Stomach (tissue), 19 donors: ENCODE measurements at places on chromosomes 4 and X. TPM values are rescaled to one million over a fixed set of nuclear protein-coding genes. Genes with fewer than 3 reads are reported as not detected.

DNA sequence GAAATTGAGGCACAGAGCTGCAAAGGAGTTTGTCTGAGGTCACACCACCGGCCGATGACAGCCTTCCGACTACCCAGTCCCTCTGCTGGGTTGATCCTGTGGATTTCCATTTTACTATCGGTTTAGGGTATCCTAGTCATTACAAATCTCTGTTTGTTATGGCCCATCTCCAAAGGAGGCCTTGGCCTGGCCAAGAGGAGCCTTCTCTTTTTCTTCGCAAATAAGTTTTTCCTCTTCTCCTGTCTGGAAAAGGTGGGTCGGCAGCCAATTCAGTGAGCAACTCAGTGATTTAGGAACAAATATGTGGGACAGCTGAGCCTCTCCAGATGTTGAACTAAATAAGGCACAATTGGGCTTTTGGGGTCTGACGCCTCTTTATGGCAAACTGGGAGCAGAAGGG lies 169.2 kb upstream of the RBPJ start:
- H3K4me3 ChIP-seq = no peak overlapping the region
- H3K36me3 ChIP-seq = no peaks in the 10 kb centered on the region

GRCh38 chr4:61079427-61079826 lies 120.7 kb upstream of the ADGRL3 start:
- H3K36me3 ChIP-seq = no peaks in the 10 kb centered on the region
- H3K27ac ChIP-seq = no peak overlapping the region
- no peak for DNase-seq
- no peaks in the 10 kb centered on the region for H3K4me1 ChIP-seq
- no peak overlapping the region for H3K4me3 ChIP-seq
- no peaks in the 10 kb centered on the region for H3K27me3 ChIP-seq

Gene TMPRSS11A
- total RNA-seq = not detected

Gene FUNDC1
- 3.1 TPM for total RNA-seq

- H3K4me1 ChIP-seq = peaks cover 19% of the 10 kb centered on the region
- no peaks in the 10 kb centered on the region for H3K36me3 ChIP-seq
- H3K4me3 ChIP-seq = no peak overlapping the region
- no peak overlapping the region for H3K27ac ChIP-seq
Observed at GRCh38 chrX:140509468-140510305, 4.8 kb upstream of the SOX3 start.

- DNase-seq = no peak
- H3K4me3 ChIP-seq = no peak overlapping the region
- H3K36me3 ChIP-seq = no peaks in the 10 kb centered on the region
- H3K27me3 ChIP-seq = no peaks in the 10 kb centered on the region
- no peak overlapping the region for H3K27ac ChIP-seq
- peaks cover 24% of the 10 kb centered on the region for H3K4me1 ChIP-seq
Observed at GRCh38 chrX:17563515-17563914, 173.8 kb upstream of the SCML1 start.

GRCh38 chr4:151674804-151675391 lies 85.9 kb downstream of the GATB start:
- H3K4me1 ChIP-seq = peaks cover 8% of the 10 kb centered on the region
- H3K27ac ChIP-seq = peak overlapping the region; percentile 29

DNA sequence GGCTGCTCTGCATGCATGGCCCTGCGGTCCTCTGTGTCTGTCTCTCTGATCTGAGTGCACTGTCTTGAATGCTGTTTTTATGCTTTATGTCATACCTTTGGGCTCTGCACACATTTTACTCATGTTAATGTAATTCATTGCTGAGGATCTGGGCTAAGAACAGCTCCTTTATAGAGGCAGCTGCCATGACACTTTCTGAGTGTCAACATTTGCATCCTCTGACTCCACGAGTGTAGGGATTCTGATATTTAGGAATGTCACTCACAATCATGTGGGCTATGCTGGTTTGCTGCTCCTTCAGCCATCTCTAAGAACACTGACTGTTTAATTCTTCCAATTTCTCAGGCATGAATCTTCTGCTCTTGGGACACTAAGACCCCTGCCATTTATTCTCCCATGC lies 192.2 kb upstream of the CPEB2 start:
- H3K4me1 ChIP-seq = no peaks in the 10 kb centered on the region
- no peak for DNase-seq
- H3K4me3 ChIP-seq = no peak overlapping the region
- H3K36me3 ChIP-seq = no peaks in the 10 kb centered on the region

GRCh38 chrX:71627588-71628404 lies 9.5 kb upstream of the CXCR3 start:
- no peak for DNase-seq
- no peak overlapping the region for H3K27ac ChIP-seq
- H3K4me1 ChIP-seq = peaks cover 10% of the 10 kb centered on the region
- H3K4me3 ChIP-seq = no peak overlapping the region
- no peaks in the 10 kb centered on the region for H3K36me3 ChIP-seq
- no peaks in the 10 kb centered on the region for H3K27me3 ChIP-seq

DNA sequence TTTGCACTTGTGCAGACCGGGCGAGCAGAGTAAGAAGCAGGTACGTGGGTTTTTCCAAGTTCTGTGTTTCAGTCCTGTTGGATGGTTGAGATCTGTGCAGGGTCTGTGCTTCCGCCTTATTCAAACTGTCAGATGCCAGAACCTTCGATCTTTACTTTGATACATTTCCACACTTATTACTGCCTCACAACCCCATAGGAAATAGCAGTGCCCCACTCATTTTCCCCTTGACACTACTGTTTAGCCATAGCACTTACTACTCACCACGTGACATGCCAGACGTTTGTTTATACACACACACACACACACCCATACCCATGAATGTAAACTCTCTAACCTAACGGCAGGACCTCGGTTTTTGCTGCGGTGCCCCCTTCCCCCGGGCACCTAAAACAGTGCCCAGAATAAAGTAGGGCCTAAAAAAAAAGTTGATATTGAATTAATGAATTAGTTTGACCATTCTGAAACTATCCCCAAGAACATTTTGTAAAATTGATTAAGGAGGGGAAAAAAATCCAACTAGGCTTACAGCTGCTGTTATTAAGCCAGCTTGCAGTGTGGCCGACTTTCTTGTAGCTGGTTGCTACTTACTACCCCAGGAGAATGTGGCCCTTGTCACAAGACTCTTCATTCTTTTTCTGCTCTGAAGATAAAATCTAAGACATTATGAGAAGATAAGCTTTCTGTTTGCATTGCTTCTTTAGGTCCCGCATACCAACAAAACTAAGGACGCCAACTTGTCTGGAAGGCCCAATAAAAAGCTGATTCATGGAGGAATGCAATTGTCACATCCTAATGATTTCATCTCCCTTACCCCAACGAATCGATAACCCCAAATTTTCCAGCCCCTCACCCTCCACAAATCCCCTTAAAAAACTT lies 704 bp upstream of the SEPSECS start:
- H3K27me3 ChIP-seq = no peaks in the 10 kb centered on the region
- H3K4me3 ChIP-seq = peak overlapping the region; percentile 77
- no peak for DNase-seq
- no peaks in the 10 kb centered on the region for H3K36me3 ChIP-seq
- peak overlapping the region; percentile 95 for H3K27ac ChIP-seq

DNA sequence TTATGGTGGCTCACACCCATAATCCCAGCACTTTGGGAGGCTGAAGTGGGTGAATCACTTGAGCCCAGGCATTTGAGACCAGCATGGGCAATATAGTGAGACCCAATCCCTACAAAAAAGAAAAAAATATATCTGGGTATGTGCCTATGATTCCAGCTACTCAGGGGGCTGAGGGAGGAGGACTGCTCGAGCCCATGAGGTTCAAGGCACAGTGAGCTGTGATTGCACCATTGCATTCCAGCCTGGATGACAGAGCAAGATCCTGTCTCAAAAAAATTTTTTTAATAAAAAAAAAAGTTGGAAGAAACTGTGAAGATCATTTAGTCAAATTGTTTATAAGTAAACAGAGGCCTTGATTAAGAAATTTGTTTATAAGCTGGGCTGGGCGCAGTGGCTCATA lies 39.7 kb downstream of the KLHL8 start:
- no peaks in the 10 kb centered on the region for H3K4me1 ChIP-seq
- no peak overlapping the region for H3K4me3 ChIP-seq
- no peak overlapping the region for H3K27ac ChIP-seq
- no peak for DNase-seq
- H3K36me3 ChIP-seq = peaks cover 15% of the 10 kb centered on the region

DNA sequence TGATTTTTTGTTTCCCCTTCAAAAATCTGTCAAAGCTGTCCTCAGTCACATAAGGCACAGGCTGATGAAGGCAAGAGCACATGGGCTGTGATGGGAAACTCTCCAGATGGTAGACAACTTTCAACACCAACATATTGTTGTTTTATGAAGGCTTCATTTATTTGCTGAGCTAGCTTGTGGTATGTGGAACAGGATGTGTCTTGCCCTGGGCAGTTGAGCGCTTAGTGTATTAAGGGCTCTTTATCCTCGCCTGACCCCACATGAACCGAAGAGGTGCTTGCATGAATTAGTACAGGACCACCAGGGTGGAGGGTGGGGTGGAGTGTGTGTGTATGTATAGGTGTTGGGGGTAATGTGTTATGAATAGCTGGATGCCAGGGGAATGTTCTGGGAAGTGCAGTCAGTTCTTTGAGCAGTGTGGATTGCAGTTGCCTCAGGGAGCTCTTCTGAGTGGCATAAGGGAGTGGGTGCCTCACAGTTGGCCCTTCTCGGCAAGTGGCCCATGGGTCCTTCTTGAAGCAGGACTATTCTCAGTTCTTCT lies 103.1 kb downstream of the PHEX start:
- H3K4me1 ChIP-seq = peaks cover 7% of the 10 kb centered on the region
- H3K27me3 ChIP-seq = no peaks in the 10 kb centered on the region
- H3K36me3 ChIP-seq = no peaks in the 10 kb centered on the region
- no peak overlapping the region for H3K4me3 ChIP-seq

Gene AFM
- total RNA-seq = not detected

GRCh38 chr4:14334166-14334565 lies 668.1 kb upstream of the CPEB2 start:
- no peak for DNase-seq
- no peaks in the 10 kb centered on the region for H3K27me3 ChIP-seq
- no peak overlapping the region for H3K27ac ChIP-seq

DNA sequence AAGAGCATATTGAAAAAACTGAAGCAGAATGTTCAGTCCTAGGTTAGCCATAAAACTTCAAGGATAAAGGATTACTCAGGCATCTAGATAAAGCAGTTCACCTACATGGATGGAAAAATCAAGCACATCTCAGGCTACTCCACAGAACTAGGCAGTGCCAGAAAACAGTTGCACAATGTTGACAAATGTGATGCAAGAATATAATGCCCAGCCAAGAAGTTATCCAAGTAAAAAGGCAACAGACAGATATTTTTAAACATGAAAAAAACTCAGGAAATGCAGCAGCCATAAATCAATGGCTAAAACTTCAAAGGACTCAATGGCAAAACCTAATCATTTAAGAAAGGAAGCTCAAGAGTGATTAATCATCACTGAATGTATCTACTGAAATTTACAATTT lies 456.0 kb upstream of the FAM241A start:
- no peak overlapping the region for H3K27ac ChIP-seq
- no peaks in the 10 kb centered on the region for H3K36me3 ChIP-seq
- peaks cover 4% of the 10 kb centered on the region for H3K4me1 ChIP-seq

GRCh38 chr4:5954056-5954760 lies 61.3 kb upstream of the CRMP1 start:
- no peak for DNase-seq
- H3K27ac ChIP-seq = no peak overlapping the region
- H3K4me3 ChIP-seq = no peak overlapping the region
- H3K4me1 ChIP-seq = no peaks in the 10 kb centered on the region

GRCh38 chrX:54820737-54821136 lies 13.2 kb downstream of the MAGED2 start:
- no peak for DNase-seq
- peaks cover 7% of the 10 kb centered on the region for H3K36me3 ChIP-seq
- H3K4me3 ChIP-seq = no peak overlapping the region
- H3K4me1 ChIP-seq = no peaks in the 10 kb centered on the region
- H3K27me3 ChIP-seq = no peaks in the 10 kb centered on the region
- no peak overlapping the region for H3K27ac ChIP-seq

Gene ZNF157
- not detected for total RNA-seq

Gene ARHGAP6
- 26.4 TPM for total RNA-seq

Gene KIAA0232
- 23.2 TPM for total RNA-seq

Gene TMEM184C
- total RNA-seq = 28.1 TPM

Gene AWAT2
- total RNA-seq = not detected

GRCh38 chrX:139803224-139803623 lies 95.3 kb upstream of the MCF2 start:
- H3K4me1 ChIP-seq = no peaks in the 10 kb centered on the region
- H3K4me3 ChIP-seq = no peak overlapping the region

Gene CENPI
- 0.29 TPM for total RNA-seq

DNA sequence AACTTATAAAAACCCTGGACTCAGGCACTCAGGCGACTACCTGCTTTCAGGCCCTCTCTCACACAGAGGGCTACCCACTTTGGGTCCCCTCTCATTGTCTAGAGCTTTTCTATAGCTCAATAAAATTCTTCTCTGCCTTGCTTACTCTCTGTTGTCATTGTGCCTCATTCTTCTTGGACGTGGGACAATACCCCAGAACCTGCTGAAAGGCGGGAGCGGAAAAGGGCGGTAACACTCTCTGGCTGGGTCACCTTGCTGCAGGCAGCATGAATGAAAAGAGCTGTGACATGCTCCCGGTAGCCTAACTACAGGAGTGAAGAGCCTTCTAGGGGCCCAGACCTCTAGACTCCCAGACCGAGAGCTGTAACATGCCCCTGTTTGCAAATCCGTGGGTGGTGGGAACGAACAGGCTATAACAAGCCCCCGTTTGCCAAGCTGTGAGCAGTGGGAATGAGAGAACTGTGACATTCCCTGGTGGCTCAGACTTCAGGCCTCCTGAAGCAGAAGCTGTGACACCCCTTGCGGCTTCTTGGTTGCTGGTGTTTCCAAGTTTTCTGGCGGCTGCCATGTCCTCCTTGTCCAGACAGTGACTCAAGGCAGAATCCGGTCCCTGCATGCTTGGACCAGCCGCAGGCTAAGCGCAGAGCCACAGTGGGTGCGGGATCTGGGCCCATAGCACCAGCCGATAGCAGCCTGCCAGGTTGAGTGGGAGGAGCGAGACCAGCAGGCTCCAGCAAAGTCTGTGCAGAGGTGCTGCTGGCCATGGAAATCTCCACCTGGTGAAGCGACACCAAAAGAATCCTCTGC lies 684.6 kb downstream of the ARAP2 start:
- H3K36me3 ChIP-seq = no peaks in the 10 kb centered on the region
- DNase-seq = no peak
- no peaks in the 10 kb centered on the region for H3K27me3 ChIP-seq
- H3K4me1 ChIP-seq = no peaks in the 10 kb centered on the region

- peaks cover 31% of the 10 kb centered on the region for H3K4me1 ChIP-seq
- H3K27ac ChIP-seq = peak overlapping the region; percentile 98
- peak; percentile 32 for DNase-seq
- H3K36me3 ChIP-seq = no peaks in the 10 kb centered on the region
- no peak overlapping the region for H3K4me3 ChIP-seq
Observed at GRCh38 chr4:40632080-40632479, 2.4 kb upstream of the RBM47 start.

Gene APLN
- not detected for total RNA-seq

GRCh38 chr4:98803251-98803650 lies 125.7 kb downstream of the EIF4E start:
- H3K4me3 ChIP-seq = no peak overlapping the region
- H3K4me1 ChIP-seq = no peaks in the 10 kb centered on the region
- H3K27me3 ChIP-seq = no peaks in the 10 kb centered on the region

GRCh38 chr4:77920371-77920770 lies 57.7 kb downstream of the MRPL1 start:
- no peak overlapping the region for H3K27ac ChIP-seq
- H3K4me1 ChIP-seq = peaks cover 22% of the 10 kb centered on the region

GRCh38 chr4:102141842-102142241 lies 203.4 kb downstream of the SLC39A8 start:
- H3K27ac ChIP-seq = no peak overlapping the region
- no peak for DNase-seq
- H3K36me3 ChIP-seq = no peaks in the 10 kb centered on the region
- no peaks in the 10 kb centered on the region for H3K27me3 ChIP-seq
- no peak overlapping the region for H3K4me3 ChIP-seq
- H3K4me1 ChIP-seq = no peaks in the 10 kb centered on the region
